Renal pelvis (tissue), 12 donors: ENCODE measurements at places on chromosomes 7 and 10. TPM values are rescaled to one million over a fixed set of nuclear protein-coding genes. Genes with fewer than 3 reads are reported as not detected.

Gene UBE2D1
- 34.3 TPM for polyA plus RNA-seq

Gene AKR1C8
- 0.49 TPM for polyA plus RNA-seq

Gene PNLIPRP3
- polyA plus RNA-seq, result not detected

Gene LIPF
- not detected for polyA plus RNA-seq

Gene FGFR2
- 85.3 TPM for polyA plus RNA-seq

Gene HMX3
- 0.07 TPM for polyA plus RNA-seq

Gene IKZF1
- polyA plus RNA-seq, result 1.8 TPM

Gene LRRC18
- not detected for polyA plus RNA-seq

Gene PSAP
- 787 TPM for polyA plus RNA-seq

Gene MASTL
- polyA plus RNA-seq, result 11.5 TPM

DNA sequence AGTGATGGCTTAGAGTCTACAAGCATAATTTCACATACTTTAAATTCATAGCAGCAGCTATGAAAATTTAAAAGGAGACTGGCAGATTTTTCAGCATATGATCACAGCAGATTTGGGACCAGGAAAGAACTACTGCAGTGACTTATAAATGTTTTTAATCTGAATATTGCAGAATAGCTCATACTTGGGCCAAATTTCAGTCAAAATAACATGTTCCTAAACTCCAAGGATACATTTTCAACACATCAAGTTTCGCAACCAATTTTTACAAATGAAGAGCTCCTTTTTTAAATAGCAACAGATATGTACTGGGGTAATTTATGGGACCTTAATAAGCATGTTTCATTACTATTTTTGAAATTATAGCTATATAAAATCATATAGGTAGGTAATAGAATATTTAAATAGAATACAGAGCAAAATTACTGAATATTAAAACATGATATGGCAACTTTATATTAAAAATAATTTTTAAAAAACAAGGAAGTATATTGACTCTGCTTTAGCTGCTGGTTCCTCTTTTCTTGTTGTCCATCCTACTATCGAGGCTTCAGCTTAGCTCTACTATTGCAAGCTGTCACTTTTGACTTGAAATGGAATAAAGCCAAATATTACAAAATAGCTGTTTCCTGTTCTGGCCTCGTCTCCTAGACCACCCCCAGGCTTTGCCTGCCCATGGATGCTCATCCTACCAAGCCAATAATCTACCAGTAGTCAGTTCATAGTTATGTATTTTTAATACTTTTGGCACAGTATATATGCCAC is 123.1 kb downstream of the NRBF2 start:
- no peak for DNase-seq

DNA sequence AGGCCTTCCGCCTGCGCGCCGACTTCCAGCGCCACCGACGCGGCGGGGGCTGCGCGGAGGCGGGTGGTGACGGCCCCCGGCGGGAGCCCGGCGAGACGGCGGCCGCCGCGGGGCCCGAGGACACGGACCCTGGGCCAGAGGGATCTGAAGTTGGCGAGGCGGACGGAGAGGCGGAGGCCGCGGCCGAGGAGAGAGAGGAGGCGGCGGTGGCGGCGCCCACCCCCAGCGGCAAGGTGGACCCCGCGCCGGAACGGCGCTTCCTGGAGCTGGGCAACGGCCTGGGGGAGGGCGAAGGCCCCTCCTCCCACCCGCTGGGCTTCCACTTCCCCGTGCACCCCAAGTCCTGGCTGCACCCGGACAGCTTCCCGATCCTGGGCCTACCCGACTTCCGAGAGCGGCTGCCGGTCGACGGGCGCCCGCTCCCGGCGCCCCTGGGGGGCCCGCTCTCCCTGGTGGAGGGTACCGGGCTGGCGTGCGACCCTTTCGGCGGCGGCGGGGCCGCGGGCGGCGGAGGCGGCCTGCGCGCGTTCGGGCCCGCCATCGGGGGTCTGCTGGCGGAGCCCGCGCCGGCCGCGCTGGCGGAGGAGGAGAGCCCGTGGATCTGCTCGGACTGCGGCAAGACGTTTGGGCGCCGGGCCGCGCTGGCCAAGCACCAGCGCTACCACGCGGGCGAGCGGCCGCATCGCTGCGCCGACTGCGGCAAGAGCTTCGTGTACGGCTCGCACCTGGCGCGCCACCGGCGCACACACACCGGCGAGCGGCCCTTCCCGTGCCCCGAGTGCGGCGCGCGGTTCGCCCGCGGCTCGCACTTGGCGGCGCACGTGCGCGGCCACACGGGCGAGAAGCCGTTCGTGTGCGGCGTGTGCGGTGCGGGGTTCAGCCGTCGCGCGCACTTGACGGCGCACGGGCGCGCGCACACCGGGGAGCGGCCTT is 16.2 kb downstream of the ZNF316 start:
- DNase-seq, result no peak

GRCh38 chr10:133335246-133336117 is 1.2 kb downstream of the CALY start:
- DNase-seq, result peak; percentile 67

GRCh38 chr7:55070271-55070743 is 51.5 kb downstream of the EGFR start:
- no peak for DNase-seq

GRCh38 chr10:72702868-72703581 is 11.1 kb downstream of the MCU start:
- DNase-seq, result no peak

GRCh38 chr7:157889480-157889879 is 552.7 kb downstream of the DNAJB6 start:
- DNase-seq, result no peak

DNA sequence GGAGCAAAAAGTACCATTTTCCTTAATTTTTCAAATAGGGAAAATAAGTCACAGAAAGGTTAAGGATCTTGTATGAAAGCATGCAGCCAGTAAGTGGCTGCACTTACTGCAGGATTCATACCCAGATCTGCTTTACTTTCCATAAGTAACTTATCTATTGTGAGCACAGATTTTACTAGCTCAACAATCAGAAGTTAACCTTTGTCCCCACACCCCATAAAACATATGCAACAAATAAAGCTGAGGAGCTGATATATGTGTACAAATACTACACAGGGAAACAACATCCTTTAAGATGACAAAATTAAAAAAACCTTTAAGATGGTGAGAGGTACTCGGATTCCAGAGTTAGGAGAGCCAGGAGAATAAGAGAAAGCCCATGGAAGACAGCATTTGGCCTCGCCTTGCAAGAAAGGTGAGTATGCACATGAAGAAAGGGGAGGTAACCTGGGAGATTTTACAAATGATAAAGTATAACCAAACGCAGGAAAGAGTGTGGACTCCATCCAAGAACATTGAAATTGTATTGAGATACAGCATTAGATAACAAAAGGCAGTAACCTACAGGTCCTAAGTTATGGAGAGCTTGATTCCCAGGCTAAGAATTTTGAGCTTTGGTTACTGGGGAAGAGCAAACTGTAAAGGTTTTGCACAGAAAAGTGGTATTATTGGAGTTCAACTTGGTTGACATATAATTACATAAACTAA is 87.1 kb downstream of the ITGB8 start:
- DNase-seq, result no peak

GRCh38 chr10:112313911-112314310 is 30.7 kb downstream of the TECTB start:
- no peak for DNase-seq

DNA sequence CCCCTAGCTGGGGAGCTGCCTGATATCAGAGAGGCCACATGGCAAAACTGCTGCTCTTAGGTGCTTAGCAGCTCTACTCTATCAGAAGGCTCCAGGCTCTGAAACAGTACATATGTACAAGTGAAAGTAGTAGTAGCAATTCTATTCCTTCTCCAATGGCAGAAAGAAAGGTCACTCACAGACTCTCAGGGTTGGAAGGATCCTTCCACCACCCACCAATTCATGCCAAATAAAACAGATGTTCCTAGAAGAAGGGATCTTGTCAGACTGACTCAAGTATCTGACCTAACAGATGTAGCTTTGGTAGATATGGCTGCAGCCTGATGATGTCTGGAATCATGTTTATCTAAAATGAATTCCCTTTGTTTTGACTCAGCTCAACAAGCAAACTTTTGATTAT is 8.0 kb upstream of the ALDH18A1 start:
- DNase-seq, result no peak

- no peak for DNase-seq
These were observed 14.0 kb downstream of the SLC29A4 start for GRCh38 chr7:5296611-5297226.

- no peak for DNase-seq
These were observed 67.1 kb downstream of the BMPR1A start for GRCh38 chr10:86823565-86823964.

DNA sequence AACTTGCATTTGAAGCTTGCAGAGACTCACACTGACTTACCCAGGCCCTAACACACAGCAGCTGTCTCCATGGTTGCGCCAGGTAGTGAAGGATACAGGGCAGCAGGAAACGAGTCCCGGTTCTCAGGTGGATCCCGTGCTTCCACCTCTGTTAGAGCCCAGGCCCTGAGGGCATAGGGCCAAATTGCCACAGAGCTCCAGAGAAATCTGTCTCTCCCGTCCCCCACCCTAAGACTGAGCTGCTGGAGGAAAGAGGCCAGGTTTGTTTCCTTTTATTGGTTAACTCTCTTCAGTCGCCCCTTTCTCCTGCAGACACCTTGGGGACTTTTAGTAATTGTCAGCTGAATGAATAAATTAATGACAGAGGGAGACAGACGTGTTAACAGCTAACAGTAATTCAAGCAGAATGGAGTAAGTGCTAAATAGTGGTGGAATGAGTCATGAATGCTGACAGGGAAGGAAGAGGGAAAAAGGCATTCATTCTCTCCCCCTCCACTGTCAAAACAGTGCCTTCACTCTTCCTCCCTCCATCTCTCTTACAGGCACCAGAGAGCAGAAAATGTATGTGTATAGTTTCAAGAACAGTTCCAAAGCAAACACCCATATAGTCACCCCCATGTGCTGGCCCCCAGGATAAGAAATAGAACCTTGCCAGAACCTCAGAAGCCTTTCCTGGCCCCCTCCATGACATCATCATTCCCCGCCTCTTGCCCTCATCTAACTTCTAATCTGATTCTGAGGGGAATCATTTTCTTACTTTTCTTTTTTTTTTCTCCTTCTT is 16.8 kb upstream of the DLG5 start:
- DNase-seq, result no peak

- no peak for DNase-seq
These were observed 20.1 kb upstream of the CYP3A5 start for GRCh38 chr7:99699946-99700345.

DNA sequence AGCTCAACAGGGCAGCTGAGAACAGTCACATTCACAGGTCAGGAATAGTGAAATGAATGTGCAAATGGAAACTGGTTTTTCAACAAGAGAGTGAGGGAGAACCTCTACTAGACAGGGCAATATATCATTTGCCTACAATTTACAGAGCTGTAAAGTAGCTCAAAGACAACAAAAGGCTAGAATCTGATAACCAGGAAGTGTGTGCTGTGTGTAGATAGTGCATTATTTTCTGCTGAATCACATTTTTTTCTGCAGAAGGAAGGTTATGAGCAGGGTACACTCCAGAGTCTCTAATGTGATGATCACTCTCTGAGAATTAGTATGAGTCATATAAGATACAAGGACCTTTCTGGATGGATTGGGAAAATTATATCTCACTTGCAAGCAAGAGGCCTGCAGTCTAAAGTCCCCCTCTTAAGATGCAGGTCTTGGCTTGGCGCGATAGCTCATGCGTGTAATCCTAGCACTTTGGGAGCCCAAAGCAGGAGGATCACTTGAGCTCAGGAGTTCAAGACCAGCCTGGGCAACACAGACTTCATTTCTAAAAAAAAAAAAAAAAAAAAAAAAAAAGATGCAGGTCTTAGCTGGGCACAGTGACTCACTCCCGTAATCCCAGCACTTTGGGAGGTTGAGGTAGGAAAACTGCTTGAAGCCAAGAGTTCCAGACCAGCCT is 59.9 kb upstream of the COBL start:
- DNase-seq, result peak; percentile 10

- DNase-seq, result no peak
These were observed 104.4 kb downstream of the SVIL start for GRCh38 chr10:29530112-29530976.

DNA sequence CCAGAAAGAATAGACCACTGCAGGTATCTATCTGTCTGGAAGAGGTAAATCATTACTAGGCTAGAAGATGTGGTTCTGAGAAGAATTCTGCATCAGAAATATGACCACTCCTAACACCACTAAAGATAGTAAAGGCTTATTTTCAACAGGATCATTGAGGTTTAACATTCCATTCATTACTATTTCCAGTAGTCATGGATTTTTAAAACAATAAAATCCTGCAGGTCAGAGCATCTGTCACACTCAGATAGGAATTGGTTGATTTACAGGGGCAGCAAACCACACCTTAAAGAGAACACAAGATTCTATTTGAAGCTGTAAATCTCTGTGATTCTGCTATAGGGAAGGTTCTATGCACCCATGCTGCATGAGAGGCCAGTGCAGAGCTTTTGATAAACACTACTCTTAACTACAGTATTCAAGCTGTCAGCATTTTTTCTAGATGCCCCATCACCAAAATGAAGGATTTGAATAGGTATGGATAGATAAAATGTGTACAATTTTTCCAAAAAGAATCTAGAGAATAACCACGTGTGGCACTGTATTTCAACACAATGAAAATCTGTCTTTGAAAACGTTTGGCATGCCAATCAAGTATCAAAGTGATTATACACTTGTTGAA is 14.6 kb downstream of the LRRC17 start:
- DNase-seq, result no peak

DNA sequence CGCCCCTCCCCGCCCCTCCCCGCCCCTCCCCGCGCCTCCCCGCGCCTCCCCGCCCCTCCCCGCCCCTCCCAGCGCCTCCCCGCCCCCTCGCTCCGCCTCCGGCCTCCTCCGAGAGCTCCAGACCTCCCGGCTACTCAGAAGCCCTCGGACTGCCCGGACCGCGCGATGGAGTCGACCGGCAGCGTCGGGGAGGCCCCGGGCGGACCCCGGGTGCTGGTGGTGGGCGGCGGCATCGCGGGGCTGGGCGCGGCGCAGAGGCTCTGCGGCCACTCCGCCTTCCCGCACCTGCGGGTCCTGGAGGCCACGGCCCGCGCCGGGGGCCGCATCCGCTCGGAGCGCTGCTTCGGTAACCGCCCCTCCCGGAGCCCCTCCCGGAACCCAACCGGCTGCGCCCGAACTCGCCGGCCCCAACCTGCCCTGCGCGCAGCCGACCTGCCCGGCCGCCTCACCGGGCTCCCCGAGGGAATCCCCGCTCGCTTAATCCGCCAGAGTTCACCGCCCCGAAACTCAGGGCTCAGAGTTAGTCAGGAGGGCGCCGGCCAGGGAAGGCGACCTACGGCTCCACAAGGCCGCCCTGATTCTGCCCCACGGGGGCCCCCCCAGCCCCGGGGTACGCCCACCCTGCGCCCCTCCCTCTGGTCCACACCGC is at the start of gene PAOX:
PAOX (plus strand) TSS at position 111 of the 649 bp plus-strand sequence; CDS start at position 166, 55 bp downstream.
- DNase-seq, result peak; percentile 63

DNA sequence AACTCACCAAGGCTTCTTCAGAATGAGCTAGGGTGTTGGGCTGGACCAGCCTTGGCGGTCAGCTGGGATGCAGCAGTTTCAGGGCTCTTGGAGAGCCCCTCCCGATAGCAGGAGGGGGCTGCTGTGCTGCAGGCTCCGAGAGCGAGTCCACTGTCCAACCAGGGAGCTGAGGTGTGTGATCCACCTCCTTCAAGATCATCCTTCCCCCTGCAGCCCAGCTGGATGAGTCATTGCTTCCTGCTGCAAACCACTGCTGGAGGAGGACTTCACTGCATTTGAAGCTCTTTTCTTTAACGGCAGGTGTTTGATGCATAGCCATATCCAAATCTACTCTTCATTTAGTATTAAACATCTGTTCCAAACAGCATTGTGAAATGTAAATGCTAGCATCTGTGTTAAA is 54.2 kb upstream of the EBF3 start:
- DNase-seq, result no peak

- no peak for DNase-seq
These were observed 203.5 kb downstream of the CTNNA3 start for GRCh38 chr10:67492317-67493019.

GRCh38 chr10:43155221-43155620 is 17.0 kb downstream of the CSGALNACT2 start:
- no peak for DNase-seq

GRCh38 chr10:126242397-126243260 is 145.6 kb downstream of the ADAM12 start:
- peak; percentile 66 for DNase-seq
